ENCODE measurements at places on chromosomes 12 and 14.

GRCh38 chr12:11797317-11797913 lies 147.9 kb downstream of the ETV6 start:
- no peak for DNase-seq

DNA sequence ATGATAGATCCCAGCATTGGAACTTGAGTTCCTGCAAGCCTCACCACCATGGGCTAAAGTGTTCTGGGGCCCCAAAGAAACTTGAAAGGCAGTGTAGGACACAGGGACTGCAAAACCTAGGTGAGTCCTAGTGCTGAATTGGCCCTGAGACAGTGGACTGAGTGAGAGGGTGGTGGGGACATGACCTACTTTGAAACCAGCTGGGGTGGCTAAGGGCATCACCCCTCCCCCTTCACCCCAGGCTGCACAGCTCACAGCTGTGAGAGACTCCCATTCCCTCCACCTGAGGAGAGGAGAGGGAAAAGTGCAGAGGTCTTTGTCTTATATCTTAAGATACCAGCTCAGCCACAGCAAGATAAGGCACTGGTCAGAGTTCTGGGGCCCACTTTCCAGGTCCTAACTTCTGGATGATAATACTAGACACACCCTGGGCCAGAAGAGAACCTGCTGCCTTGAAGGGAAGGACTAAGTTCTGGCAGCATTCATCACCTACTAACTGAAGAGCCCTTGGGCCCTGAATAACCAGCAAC lies 62.5 kb downstream of the MAPKAPK5 start:
- no peak for DNase-seq

- DNase-seq = no peak
Measured at GRCh38 chr14:103260629-103261124, 73.4 kb upstream of the EIF5 start.

- no peak for DNase-seq
Measured at GRCh38 chr14:72550513-72550912, 343.4 kb downstream of the DPF3 start.

DNA sequence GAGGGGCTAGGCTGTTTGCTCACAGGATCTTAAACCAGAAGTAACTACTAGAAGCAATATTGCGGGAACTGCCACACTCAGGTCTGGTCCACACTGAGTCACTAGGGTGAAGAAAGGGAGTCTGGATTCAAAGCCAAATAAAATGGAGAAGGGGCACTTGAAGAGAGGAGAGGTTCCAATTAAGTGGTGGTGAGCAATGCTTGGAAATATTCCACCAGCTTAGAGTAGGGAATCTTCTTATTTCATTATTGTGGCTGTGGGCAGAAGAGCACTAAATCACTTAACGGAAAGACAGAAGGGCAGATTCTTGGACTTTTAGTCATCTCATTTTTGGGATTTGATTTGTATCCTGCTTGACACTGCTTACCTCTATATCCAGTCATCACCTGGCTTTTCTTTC lies 48.6 kb upstream of the PPP1R12A start:
- DNase-seq = no peak

GRCh38 chr14:106023411-106023810 lies 497.0 kb downstream of the TMEM121 start:
- no peak for DNase-seq

Measured in stimulated activated CD4-positive, alpha-beta T cell treated with anti-CD3 and anti-CD28 coated beads, Interleukin-15, amount 100 ng/mL, for 1 hour (primary cell).